ENCODE measurements at places on chromosomes 4 and X. TPM values are rescaled to one million over a fixed set of nuclear protein-coding genes. Genes with fewer than 3 reads are reported as not detected.
A peak's percentile ranks its signal among the peaks of the same experiment; 100 is the strongest.

The ETDB gene
- not detected for total RNA-seq

The SSX2 gene
- total RNA-seq, result not detected

The AMBN gene
- total RNA-seq, result not detected

The CHRNA9 gene
- 1.5 TPM for total RNA-seq

DNA sequence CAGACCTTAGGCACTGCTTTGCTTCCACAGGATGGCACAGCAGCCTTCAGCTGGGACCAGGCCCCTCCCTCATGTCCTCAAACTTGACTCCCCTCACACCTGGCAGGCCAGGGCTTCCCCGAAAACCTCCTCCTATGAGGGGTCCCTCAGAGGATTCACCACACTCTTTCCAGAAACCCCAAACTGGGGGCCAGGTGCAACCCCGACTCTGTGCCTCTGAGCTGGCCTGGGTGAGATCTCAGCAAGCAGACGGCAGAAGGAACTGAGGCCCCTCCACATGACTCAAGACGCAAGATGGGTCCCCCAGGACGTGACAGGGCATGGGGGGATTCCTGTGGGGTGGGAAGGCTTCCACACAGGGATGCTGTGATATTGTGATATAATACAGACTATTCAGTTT, 6.2 kb downstream of the HCFC1 start:
- H3K4me1 ChIP-seq, result peaks cover 4% of the 10 kb centered on the region
- H3K27me3 ChIP-seq, result no peaks in the 10 kb centered on the region
- no peak for DNase-seq
- H3K27ac ChIP-seq, result no peak overlapping the region
- H3K36me3 ChIP-seq, result peaks cover 4% of the 10 kb centered on the region

GRCh38 chr4:112592717-112593116, 44.0 kb downstream of the ZGRF1 start:
- no peaks in the 10 kb centered on the region for H3K4me1 ChIP-seq
- H3K27me3 ChIP-seq, result no peaks in the 10 kb centered on the region
- H3K36me3 ChIP-seq, result peaks cover 19% of the 10 kb centered on the region
- DNase-seq, result no peak
- no peak overlapping the region for H3K27ac ChIP-seq

DNA sequence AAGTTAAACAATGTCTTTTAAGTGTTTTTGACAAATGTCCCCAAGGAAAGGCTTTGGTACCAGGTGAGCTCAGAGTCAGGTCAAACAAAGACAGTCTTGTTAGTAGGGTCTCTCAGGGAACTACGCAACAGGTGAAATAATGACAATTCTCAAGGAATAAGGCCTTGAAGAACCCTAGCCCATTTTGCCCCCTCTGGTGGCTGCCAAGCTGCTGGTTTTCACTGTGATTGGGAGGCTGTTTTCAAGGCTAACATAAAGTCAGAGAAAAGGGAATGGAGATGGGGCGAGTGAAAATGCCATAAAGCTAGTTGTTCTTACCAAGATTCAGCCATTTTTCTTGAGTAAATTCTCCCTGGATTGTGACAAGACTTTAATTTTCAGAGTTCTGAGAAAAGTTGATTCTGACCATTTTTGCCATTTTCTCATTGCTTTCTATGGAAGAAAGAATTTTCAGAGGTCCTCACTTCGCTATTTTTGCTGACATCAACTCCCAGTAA, 58.7 kb downstream of the RWDD4 start:
- H3K4me1 ChIP-seq, result 0 out of 2 replicates have a peak, but pooled peaks cover 2% of the 10 kb centered on the region
- no peaks in the 10 kb centered on the region for H3K36me3 ChIP-seq
- no peak for DNase-seq

DNA sequence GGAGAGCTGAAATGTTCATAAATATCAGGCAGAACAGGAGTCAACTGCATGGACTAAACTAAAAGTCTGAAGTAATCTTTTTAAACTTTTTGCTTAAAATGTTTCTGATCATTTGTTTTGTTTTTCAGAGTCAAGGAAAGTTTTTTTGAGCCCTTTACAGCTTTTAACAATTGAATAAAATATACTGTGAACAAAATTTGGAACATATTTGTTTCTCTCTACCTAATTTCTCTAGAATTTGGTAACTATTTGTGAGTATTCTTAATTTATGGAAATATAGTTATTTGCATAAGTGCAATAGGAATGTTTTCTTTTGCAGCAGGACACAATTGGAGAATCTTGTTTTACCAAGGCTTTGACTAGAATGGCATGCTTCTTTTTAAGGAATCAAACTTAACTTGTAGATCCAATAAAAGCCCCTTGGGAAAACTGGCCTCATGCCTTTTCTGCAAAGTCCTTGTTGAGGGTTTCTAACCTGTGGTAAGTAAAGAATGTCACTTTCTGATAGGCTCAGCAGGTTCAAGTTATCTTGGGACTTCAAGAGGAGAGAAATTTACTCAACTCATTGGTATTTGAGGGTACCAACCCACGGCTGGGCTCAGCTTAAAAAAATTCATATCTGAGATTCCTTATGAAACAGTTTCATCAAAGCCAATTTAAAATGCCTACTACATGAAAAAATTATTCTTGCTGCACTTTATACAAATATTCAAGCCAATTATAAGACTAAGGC, 91.5 kb downstream of the UPRT start:
- no peaks in the 10 kb centered on the region for H3K4me1 ChIP-seq
- H3K27ac ChIP-seq, result no peak overlapping the region
- no peak for DNase-seq
- no peaks in the 10 kb centered on the region for H3K36me3 ChIP-seq
- H3K27me3 ChIP-seq, result no peaks in the 10 kb centered on the region

DNA sequence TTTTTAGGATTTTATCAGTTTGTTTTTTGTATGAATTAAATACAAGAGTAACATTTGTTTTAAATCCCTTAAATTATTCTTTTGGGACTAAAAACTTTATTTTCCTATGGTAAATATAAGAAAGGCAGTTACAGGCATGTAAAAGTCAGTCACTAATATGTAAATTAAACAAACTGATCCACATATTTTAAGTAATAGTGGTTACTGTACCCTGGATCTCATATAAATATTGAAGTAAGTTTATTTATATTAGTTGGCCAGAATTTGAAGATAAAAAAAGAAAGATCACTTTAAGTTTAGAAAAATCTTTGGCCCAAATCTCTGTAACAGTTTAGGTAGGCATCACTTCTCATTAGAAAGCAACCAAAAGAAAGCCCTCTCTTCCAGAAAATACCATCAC, 45.8 kb downstream of the LDB2 start:
- no peaks in the 10 kb centered on the region for H3K36me3 ChIP-seq
- no peak overlapping the region for H3K4me3 ChIP-seq
- H3K4me1 ChIP-seq, result peaks cover 3% of the 10 kb centered on the region
- no peak for DNase-seq
- no peak overlapping the region for H3K27ac ChIP-seq

- peak; percentile 42 for DNase-seq
- H3K4me3 ChIP-seq, result peak overlapping the region; percentile 75
- H3K4me1 ChIP-seq, result peaks cover 12% of the 10 kb centered on the region
- no peaks in the 10 kb centered on the region for H3K36me3 ChIP-seq
- no peak overlapping the region for H3K27ac ChIP-seq
These were observed 1.6 kb downstream of the SH3RF1 start for GRCh38 chr4:169268951-169269760.

GRCh38 chr4:70364002-70364401, 3.4 kb downstream of the SMR3A start:
- H3K27me3 ChIP-seq, result no peaks in the 10 kb centered on the region
- DNase-seq, result no peak
- H3K36me3 ChIP-seq, result no peaks in the 10 kb centered on the region
- no peak overlapping the region for H3K4me3 ChIP-seq

DNA sequence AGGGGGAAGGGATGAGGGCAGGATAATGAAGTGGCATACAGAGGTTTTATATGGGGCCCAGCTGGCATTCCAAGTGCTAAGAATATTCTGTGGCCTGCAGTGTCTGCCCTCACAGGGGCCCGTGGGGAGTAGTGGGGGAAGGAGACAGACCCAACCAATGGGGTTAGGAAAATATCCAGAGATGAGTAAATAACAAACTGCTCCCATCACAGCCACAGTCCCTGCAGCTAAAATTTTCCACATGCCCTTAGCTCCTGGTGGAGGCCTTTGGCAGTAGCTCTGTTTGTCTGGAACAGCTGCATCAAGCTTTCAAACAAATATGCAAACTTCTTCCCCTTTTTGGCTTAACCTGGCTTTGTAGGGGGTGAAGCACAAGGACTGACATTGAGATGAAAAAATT, 3.1 kb downstream of the SRPX2 start:
- H3K4me1 ChIP-seq, result peaks cover 8% of the 10 kb centered on the region
- H3K27ac ChIP-seq, result no peak overlapping the region
- no peaks in the 10 kb centered on the region for H3K36me3 ChIP-seq

DNA sequence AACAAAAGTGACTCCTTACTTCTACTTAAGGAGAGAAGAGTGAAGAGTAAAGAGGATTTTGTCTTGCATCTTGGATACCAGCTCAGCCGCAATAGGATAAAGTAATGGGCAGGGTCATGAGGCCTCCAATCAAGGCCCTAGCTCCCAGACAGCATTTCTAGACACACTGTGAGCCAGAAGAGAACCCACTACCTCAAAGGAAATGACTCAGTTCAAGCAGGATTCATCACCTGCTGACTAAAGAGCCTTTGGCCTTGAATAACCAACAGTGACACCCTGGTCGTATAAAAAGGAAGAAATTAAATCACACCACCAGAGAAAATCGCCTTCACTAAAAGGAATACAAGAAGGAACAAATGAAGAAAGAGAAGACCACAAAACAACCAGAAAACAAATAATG, 416.1 kb downstream of the PCDH18 start:
- H3K27ac ChIP-seq, result no peak overlapping the region
- H3K4me1 ChIP-seq, result no peaks in the 10 kb centered on the region
- no peaks in the 10 kb centered on the region for H3K27me3 ChIP-seq

- H3K36me3 ChIP-seq, result no peaks in the 10 kb centered on the region
- H3K27me3 ChIP-seq, result no peaks in the 10 kb centered on the region
- H3K4me3 ChIP-seq, result no peak overlapping the region
- no peaks in the 10 kb centered on the region for H3K4me1 ChIP-seq
- DNase-seq, result no peak
- no peak overlapping the region for H3K27ac ChIP-seq
These were observed 151.3 kb downstream of the USP46 start for GRCh38 chr4:52507774-52508173.

- no peaks in the 10 kb centered on the region for H3K27me3 ChIP-seq
- H3K4me1 ChIP-seq, result no peaks in the 10 kb centered on the region
- no peak overlapping the region for H3K27ac ChIP-seq
- H3K4me3 ChIP-seq, result no peak overlapping the region
- DNase-seq, result no peak
These were observed 40.3 kb downstream of the C4orf54 start for GRCh38 chr4:99617374-99617773.

DNA sequence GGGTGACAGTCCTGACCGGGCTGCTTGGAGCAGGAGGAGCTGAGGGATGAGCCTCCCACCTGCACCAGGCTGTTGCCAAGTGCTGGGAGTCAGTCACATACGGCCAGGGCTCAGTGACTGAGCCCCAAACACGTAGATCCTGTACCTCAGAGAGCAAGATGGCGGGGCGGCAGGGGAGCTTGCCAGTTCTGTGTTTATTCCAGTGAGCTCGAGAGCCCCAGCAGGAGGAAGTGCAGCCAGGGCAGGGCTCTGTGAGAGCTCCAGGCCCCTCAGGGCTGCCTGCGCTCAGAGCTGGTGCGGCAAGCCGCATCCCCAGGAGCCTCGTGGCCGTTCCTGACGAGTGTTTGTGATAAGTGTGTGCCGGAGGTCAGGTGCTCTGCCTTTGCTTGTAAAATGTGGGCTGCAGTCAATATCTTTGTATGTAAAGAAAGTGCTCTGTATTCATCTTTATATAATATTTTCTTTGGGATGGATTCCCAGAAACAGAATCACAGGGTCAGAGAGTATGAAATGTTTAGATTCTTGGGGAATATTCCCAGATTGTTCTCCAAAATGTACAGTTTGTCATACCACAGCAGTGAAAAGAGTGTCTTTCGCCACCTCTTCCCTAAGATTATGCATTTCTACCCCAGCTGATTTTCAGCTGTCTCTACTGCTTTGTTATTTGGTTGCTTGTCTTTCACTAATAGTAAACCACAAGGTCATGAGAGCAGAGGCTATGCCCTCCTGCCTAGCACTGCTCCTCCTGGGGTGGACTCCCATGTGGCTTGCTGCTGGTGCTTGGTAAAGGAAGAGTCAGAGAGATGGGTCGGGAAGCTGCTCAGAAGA, 50.3 kb downstream of the NELFA start:
- H3K4me3 ChIP-seq, result no peak overlapping the region
- no peaks in the 10 kb centered on the region for H3K4me1 ChIP-seq
- H3K27ac ChIP-seq, result no peak overlapping the region
- DNase-seq, result no peak
- H3K27me3 ChIP-seq, result no peaks in the 10 kb centered on the region
- peaks cover 63% of the 10 kb centered on the region for H3K36me3 ChIP-seq

- no peaks in the 10 kb centered on the region for H3K27me3 ChIP-seq
- no peak overlapping the region for H3K27ac ChIP-seq
- H3K4me3 ChIP-seq, result no peak overlapping the region
- no peak for DNase-seq
These were observed 935.5 kb downstream of the ADGRL3 start for GRCh38 chr4:62135565-62136156.

GRCh38 chrX:15973946-15974345, 119.3 kb upstream of the AP1S2 start:
- no peaks in the 10 kb centered on the region for H3K27me3 ChIP-seq
- H3K4me3 ChIP-seq, result no peak overlapping the region
- DNase-seq, result no peak
- no peaks in the 10 kb centered on the region for H3K4me1 ChIP-seq

GRCh38 chrX:110163488-110163887, 154.4 kb downstream of the AMMECR1 start:
- H3K4me1 ChIP-seq, result no peaks in the 10 kb centered on the region
- no peak overlapping the region for H3K4me3 ChIP-seq
- no peak overlapping the region for H3K27ac ChIP-seq
- no peak for DNase-seq
- no peaks in the 10 kb centered on the region for H3K36me3 ChIP-seq

DNA sequence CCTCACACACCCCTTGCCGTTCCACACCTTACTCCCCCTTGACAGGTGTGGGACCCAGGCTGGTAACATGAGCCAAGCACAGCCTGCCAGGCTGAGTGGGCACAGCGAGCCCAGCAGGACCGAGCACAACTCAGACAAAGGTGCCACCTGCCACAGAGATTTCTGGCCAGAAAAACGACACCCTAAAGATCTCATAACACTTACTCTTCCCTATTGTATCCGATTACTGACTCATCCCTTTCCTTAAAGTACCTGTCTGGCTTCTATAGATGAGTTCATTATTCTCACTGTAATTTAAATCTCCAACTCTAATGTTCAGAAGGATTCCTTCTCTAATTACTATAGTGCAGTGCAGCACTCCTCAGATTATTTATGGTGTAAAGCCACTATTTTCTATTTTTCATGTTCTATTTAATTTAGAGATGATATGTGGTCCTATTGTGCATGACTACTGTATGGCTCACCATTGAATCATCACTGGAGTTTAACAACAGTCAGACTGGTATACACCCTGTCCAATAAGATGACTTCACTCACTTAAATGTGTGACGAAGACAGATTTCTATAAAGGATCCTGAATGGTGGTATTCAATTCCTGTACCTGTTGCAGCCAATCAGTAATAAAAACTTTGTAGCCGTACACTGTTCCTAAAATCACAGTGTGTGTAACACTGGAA, 7.6 kb upstream of the SYTL5 start:
- no peak overlapping the region for H3K4me3 ChIP-seq
- no peak for DNase-seq
- no peaks in the 10 kb centered on the region for H3K4me1 ChIP-seq
- H3K36me3 ChIP-seq, result no peaks in the 10 kb centered on the region
- no peak overlapping the region for H3K27ac ChIP-seq
